ENCODE measurements at places on chromosomes 16 and 17.

DNA sequence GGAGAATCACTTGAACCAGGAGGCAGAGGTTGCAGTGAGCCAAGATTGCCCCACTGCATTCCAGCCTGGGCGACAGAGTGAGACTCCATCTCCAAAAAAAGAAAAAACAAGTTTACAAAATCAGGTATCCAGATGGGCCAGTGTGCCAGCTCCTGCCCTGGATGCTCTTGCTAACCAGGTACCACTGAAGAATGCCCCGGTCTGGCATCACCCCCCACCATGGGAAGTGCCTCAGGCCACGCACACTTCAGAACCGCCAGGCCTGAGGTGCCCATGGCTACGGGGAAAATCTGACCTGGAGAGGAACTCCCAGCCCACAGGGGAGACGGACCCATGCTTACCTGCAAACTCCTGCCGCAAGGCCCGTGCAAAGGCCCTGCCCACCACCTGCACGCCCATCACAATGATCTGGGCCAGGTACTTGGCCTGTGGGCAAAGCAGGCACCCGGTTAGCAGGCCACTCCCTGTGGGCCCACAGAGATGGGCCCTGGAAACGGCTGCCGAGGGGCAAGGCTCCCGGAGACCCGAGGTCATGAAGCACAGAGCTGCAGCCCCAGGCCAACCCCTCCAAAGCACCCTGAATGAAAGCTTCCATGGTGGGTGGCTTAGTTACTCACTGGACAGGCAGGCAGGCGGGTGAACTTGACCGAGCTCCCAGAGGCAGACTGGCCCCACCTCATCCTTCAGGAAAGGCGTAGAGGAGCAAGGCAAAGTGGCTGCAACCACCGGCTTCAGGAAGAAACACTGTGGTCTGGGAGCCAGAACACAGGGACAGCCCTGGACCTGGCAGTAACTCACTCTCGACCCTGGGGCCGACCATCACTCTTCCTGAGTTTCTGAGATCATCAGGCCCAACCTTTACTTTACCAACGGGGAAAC is 8.0 kb downstream of the PAM16 start:
- no peak for DNase-seq

- no peak for DNase-seq
These were observed 11.9 kb downstream of the TVP23A start for GRCh38 chr16:10806698-10807097.

GRCh38 chr17:56392321-56392720 is 201.2 kb upstream of the NOG start:
- no peak for DNase-seq

DNA sequence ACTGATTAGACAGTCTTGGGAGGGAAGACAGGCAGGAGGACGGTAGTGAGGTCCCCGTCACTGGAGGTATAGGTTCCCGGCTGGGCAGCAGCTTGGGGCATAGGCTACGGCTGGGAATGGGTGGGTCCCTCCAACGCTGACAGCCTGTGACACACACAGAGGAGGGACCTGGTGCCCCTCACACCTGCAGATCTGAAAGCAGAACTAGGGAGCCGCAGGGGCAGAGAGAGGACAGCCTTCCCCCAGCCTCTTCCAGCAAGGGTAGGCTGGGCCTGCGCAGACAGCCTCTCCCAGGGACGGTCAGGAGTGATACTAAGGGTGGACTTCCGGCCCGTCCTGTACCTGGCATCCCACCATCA is 2.0 kb downstream of the P2RX1 start:
- no peak for DNase-seq

DNA sequence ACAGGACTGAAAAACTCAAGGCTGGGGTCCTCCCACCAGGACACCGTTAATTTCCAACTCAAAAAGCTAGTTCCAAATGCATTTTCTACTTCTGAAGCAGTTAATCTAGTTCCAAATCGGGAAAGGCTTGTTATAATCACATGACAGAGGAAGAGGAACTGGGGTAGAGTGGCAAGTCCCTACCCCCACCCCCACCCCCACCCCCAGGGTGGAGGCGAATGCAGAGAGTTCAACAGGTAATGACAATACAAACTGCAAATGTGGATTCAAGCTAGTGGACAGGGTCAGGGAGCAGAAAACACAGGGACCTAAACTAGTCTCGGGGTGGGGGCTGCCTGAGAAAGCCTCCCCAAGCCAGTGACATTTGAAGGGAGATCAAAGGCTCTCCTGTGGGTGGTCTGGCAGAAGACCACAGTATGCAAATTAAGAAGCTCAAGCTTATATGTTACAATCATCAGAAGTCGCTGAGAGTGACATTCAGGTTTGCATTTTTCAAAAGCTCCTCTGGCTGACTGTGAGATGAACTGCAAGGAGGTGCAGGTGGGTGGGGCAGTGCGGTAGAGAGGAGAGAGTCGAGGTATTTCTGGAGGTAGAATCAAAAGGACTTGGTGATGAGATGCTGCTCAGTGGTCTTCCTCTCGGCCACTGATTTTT is 56.4 kb upstream of the SLC25A19 start:
- no peak for DNase-seq

DNA sequence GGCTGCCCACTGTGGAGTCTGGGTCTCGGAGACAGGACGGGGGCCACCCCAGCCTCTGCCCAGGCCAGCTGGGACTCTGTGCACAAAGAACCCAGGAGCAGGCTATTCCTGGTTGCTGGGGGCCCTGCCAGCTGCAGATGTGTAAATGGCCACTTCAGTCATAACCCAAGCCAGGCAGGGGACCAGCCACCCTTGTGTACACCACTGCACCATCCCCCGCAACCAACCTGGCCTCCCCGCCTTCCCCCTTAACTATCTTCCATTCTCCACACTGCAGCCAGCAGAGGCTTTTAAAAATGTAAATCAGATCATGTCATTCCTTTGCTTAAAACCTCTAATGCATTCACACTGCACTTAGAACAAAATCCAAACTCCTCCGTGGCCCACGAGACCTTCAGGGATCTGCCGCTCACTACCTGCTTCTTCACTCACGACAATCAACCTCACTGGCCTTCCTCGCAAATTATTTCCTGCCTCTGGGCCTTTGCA is 28.3 kb downstream of the RTN4RL1 start:
- no peak for DNase-seq

DNA sequence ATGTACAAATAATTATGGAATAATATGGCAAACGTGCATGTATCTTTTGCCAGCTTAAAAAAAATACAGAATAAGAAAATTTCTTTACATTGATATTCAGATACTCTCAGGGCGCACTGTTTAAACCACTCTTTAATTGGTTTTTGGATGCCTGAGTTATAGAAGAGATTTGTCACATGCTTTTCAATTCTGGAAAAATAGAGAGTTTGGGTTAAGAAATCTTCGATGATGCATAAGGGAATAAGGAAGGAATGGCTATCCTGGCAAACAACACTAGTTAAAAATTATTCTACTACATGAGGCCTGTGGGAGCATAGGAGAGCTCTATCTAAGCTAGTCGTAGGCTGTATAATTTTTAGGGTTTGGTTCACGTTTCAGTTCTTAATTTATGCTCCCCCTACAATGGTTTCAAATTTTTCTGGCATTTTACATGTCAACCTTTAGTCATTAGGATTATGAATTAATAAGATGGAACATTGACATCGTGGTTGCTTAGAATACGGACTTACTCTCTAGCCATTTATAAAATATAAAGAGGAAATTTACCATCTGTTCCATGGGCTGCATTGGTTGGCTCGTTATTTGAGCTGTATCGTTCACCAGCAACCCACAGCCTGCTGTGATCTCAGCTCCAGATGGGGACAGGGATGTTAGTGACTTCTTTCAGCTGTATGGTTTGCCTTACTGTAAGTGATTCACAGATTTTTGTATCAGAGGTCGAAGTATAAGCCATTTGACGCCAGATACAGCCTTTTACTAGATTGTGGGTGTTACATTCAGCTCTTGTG is 15.9 kb downstream of the NARF start:
- no peak for DNase-seq

DNA sequence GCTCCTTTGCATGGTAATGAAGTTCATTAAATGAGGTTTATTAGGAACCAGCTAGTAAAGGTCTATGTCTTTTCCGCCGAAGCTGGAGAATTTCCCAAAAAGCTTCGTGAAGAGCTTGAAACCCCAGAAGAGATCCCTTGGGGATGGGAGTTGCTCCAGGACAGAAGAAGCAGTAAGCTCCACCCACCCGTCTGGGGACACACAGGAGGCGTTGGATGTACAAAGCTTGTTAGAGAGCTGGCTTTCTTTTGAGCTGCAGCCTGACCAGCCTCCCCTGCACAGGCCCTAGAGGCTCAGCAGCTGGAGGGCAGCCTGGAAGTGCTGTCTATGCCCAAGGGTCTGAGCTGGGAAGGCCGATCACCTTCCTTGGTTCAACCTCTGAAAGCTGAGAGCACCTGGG is 147.4 kb upstream of the SDK2 start:
- DNase-seq, result no peak

DNA sequence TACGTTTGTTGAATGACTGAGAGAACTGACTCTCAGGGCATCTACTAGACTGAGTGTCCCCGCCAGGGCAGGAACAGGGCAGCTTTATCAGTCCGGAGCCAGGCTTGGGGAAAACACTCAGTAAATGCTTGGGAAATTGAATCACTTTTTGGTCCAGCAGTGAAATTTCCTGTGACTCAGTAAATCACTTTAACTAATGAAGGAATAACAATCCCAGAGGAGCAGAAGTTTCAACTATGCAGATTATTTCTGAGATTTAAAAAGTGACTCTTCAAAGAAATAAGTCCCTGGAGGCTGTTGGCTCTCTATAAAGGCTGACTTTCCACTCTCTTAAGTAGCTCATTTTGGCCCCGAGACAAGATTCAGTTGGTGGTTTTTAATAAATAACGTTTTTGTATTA is 101.8 kb downstream of the FOXL1 start:
- DNase-seq, result peak; percentile 76

DNA sequence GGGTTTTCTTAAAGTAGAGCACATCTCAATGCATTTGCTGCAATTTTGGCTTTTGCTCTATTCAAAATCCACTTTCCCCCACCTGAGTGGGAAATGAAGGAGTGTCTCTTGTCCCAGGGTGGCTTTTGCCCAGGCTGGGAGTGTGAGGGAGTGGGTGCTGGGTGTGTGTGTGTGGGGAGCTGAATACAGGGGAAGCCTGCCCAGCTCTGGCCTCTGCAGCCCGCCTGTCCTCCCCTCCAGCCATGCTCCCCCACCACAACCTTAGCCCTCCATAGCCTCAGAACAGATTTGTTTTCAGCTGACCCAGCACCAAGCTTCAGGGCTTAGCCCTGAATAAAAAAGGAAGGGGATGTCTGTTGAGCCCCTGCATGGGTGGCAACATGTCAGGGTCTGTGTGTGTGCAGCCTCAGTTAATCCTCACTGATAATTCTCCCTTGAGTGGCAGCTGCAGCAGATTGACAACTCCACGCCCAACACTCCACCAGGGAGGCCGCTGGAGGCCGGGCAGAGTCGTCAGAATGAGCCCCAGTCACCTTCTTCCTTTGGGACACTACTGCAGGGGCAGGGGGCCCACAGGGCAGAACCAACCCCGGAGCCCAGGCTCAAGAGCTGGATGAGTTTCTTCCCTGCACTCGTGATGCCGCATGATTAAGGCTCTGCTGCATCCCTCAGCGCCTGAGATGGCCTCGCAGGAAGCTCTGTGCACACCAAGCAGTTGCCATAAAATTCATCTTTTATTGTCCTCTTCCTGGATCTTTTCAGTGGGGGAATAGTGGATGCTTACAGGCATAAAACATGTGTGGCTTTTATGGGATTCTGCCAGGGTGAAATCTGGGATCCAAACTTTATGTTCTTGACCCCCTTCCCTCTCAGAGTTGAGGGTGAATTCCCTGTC is 55.0 kb downstream of the SPACA3 start:
- DNase-seq, result no peak

- no peak for DNase-seq
These were observed 14.2 kb upstream of the NFATC3 start for GRCh38 chr16:68070806-68071517.

GRCh38 chr16:68406458-68407152 is 41.7 kb downstream of the SMPD3 start:
- DNase-seq, result peak; percentile 74

GRCh38 chr17:10336393-10336792 is 36.4 kb downstream of the MYH13 start:
- no peak for DNase-seq

- peak; percentile 84 for DNase-seq
These were observed 22.7 kb downstream of the TRPV3 start for GRCh38 chr17:3534881-3535252.

- no peak for DNase-seq
These were observed 6.0 kb upstream of the BHLHA9 start for GRCh38 chr17:1264196-1264595.

GRCh38 chr16:66905633-66906539 is 12.8 kb downstream of the CDH16 start:
- no peak for DNase-seq

All from GM03348 (cell line).